ENCODE measurements at places on chromosomes 6 and 20. TPM values are rescaled to one million over a fixed set of nuclear protein-coding genes. Genes with fewer than 3 reads are reported as not detected.

Gene PAX1
- not detected for total RNA-seq

GRCh38 chr6:50848989-50849795 is 30.5 kb downstream of the TFAP2B start:
- no peak overlapping the region for H3K27ac ChIP-seq
- H3K36me3 ChIP-seq = no peaks in the 10 kb centered on the region
- no peak for DNase-seq
- no peaks in the 10 kb centered on the region for H3K4me1 ChIP-seq
- peaks cover 6% of the 10 kb centered on the region for H3K27me3 ChIP-seq
- H3K4me3 ChIP-seq = no peak overlapping the region

Gene FAM83C
- not detected for total RNA-seq

DNA sequence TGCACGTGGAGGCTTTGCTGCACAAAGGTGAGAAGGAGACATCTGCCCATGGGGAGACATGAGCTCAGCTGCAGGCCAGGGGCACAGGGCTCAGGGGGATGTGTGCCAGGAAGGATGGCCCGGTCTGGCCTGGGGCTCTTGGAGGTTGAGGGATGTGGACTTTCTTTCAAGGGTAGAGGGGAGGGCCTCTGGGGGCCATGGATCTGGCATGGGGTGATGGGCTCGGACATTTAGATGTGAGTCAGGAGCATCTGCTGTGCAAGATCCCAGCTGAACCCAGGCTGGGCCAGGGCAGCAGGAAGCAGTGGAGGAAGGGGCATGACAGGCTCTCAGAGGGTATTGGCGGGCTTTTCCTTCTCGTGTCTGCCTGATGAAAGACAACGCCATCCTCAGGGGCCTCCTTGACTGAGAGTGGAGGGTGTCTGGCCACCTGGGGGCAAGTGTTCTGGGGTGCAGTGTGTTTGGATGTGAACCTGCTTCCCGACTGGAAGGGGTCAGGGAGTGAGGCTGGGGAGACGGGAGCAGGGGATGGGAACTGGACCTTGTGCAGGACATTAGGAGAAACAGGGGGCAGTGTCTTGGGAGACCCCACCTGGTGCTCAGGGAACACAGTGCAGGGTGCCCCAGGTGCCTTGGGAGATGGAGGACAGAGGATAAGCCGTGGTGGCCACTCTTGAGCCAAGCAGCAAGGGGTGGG is 156.1 kb downstream of the ERMARD start:
- H3K27ac ChIP-seq = no peak overlapping the region
- DNase-seq = no peak
- no peaks in the 10 kb centered on the region for H3K36me3 ChIP-seq
- H3K4me3 ChIP-seq = no peak overlapping the region

- H3K27me3 ChIP-seq = no peaks in the 10 kb centered on the region
- no peak for DNase-seq
- no peak overlapping the region for H3K27ac ChIP-seq
- H3K36me3 ChIP-seq = no peaks in the 10 kb centered on the region
Observed at GRCh38 chr6:168264593-168265335, 54.8 kb downstream of the DACT2 start.

Gene RAD21L1
- not detected for total RNA-seq

DNA sequence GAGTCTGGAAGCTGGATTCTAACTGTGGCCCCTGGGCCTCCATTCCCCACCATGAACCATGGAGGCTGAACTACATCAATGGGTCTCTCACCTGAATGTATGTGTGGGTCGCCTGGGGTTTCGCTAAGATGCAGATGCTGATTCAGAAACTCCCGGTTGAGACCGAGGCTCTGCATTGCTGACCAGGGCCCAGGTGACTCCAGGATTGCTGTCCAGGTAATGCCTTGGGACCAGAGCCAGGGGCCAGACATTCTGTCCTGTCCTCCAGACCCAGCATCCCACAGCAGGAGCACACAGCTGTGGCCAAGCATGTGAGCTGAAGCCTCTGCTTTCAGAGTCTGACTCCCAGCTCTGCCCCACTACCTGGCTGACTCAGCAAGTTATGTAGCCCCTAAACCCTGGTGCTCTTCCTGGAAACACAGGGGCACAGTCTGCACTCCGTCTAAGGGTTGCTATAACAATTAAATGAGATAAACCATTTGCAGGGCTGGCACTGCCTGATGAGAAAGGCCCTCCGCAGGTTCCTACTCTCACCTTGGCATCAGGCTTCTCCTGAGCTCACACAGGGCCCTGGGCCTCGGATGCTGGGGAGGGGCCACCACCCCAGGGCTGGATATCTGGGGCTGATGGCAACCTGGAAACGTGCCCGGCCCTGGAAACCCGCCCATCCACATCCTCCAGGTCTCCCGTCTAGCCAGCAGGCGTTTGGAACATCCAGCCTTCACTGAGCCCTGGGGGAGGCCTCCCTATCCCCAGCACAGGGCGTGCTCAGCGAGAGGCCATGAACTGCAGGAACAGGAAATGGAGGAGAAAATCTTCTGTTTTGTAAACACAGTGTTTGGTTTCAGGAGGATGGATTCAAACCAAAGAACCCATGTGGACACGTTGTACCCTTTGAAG is 175.7 kb downstream of the DLL1 start:
- H3K27ac ChIP-seq = no peak overlapping the region
- no peak overlapping the region for H3K4me3 ChIP-seq
- H3K36me3 ChIP-seq = no peaks in the 10 kb centered on the region
- DNase-seq = no peak
- no peaks in the 10 kb centered on the region for H3K4me1 ChIP-seq

DNA sequence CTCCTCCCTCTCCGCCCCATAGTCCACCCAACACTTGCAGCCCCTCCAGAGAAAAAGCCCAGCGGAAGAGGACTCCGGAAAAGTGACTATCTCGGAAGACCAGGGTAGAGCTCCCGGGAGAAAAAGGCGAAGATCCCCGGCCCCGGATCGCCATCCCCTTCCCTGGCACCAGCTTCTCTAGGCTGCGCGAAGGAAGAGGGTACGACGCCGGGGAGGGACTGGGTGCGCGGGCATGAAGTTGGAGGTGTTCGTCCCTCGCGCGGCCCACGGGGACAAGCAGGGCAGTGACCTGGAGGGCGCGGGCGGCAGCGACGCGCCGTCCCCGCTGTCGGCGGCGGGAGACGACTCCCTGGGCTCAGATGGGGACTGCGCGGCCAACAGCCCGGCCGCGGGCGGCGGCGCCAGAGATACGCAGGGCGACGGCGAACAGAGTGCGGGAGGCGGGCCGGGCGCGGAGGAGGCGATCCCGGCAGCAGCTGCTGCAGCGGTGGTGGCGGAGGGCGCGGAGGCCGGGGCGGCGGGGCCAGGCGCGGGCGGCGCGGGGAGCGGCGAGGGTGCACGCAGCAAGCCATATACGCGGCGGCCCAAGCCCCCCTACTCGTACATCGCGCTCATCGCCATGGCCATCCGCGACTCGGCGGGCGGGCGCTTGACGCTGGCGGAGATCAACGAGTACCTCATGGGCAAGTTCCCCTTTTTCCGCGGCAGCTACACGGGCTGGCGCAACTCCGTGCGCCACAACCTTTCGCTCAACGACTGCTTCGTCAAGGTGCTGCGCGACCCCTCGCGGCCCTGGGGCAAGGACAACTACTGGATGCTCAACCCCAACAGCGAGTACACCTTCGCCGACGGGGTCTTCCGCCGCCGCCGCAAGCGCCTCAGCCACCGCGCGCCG is 822 bp downstream of the FOXQ1 start:
- no peaks in the 10 kb centered on the region for H3K36me3 ChIP-seq
- H3K4me3 ChIP-seq = peak overlapping the region; percentile 64
- no peak for DNase-seq
- H3K27me3 ChIP-seq = peaks cover 7% of the 10 kb centered on the region
- H3K4me1 ChIP-seq = peaks cover 26% of the 10 kb centered on the region

- H3K27ac ChIP-seq = no peak overlapping the region
- H3K27me3 ChIP-seq = no peaks in the 10 kb centered on the region
Observed at GRCh38 chr6:129777371-129777770, 67.4 kb upstream of the ARHGAP18 start.
